ENCODE measurements at places on chromosomes 3 and 15.

DNA sequence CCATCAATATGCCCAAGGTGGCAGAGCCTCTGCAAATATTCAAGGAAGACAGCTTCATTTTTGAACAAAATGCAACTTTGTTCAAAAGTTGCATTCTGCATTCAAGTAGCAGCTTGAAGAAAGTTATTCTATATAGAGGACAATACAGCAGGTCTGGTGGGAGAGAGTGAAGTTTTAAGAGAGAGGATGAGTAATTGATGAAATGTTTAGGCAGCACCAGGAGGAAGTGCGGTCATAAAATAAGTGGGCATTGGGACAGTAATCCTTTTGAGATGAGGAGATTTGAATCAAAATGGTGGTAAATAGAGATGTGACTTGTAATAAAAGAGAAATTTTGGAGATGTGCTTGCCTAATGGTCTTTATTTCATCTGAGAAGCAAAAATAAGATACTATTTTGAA lies 607.3 kb upstream of the ZNF385D start:
- no peaks in the 10 kb centered on the region for H3K27me3 ChIP-seq
- no peaks in the 10 kb centered on the region for H3K4me1 ChIP-seq
- H3K36me3 ChIP-seq: no peaks in the 10 kb centered on the region
- H3K4me3 ChIP-seq: no peak overlapping the region
- H3K27ac ChIP-seq: no peak overlapping the region
- DNase-seq: no peak

DNA sequence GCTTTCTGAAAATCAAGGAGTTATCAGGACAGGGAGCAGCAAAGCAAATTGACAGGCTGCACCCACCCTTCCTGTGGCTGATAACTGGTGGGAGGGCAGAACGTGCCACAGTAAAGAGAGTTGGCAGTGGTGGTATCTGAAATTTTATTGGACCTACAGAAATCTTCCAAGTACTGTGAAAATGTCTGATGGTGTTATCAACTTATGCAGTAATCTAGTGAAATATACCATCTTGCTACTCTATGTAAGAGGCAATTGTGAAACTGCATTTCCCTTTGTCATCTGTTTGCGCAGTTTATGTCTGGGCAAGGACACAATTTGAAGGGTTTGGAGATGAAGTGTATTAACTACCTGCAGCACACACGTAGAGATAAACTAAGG lies 1.5 kb downstream of the PLCL2 start:
- no peak for DNase-seq
- no peaks in the 10 kb centered on the region for H3K36me3 ChIP-seq
- H3K4me1 ChIP-seq: no peaks in the 10 kb centered on the region
- peak overlapping the region; percentile 95 for H3K4me3 ChIP-seq

- H3K27me3 ChIP-seq: no peaks in the 10 kb centered on the region
- peak overlapping the region; percentile 10 for H3K27ac ChIP-seq
- peak; percentile 25 for DNase-seq
- no peak overlapping the region for H3K4me3 ChIP-seq
- no peaks in the 10 kb centered on the region for H3K36me3 ChIP-seq
These were observed 92.6 kb upstream of the ZBTB20 start for GRCh38 chr3:115239717-115240116.

GRCh38 chr15:22952796-22953579 lies 27.2 kb downstream of the CYFIP1 start:
- no peaks in the 10 kb centered on the region for H3K36me3 ChIP-seq
- H3K27me3 ChIP-seq: no peaks in the 10 kb centered on the region
- H3K4me3 ChIP-seq: no peak overlapping the region
- peak overlapping the region; percentile 81 for H3K27ac ChIP-seq

DNA sequence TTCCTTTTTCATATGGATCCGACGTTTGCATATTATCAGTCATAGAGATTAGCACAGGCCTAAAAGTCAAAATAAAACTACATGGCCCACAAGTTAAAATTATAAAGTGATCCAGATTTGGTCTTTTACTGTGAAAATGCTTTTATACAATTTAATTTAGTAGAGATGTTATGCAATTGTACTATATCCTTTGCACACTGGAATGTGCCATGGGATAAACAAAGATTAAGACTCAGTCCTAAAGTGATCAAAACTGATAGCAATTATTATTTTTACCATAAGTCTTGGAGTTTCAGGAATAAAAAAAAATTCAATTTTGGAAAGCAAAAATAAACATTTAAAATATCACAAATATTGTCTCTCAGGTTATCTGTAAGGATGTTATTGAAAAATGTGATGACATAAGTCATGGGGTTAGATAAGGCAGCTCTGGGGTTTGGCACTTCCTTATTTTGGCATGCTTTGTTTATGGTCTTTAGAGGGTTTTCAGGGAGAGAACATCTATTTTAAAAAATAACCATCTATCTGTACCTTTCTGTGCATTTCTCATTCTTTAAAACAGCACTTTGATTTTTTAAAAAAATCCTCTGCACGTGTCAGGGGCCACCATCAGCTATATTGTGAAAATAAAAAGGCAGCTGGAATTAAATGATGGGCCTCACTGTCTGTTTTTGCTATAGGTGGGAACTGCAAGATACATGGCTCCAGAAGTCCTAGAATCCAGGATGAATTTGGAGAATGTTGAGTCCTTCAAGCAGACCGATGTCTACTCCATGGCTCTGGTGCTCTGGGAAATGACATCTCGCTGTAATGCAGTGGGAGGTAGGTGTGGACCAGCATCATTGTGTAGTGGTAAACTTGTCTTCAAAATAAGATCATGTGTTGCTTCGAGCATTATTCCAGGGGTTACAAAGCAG lies 67.3 kb downstream of the TGFBR2 start:
- H3K4me1 ChIP-seq: no peaks in the 10 kb centered on the region
- H3K4me3 ChIP-seq: no peak overlapping the region
- H3K27ac ChIP-seq: peak overlapping the region; percentile 14
- no peak for DNase-seq
- H3K36me3 ChIP-seq: peaks cover 69% of the 10 kb centered on the region

DNA sequence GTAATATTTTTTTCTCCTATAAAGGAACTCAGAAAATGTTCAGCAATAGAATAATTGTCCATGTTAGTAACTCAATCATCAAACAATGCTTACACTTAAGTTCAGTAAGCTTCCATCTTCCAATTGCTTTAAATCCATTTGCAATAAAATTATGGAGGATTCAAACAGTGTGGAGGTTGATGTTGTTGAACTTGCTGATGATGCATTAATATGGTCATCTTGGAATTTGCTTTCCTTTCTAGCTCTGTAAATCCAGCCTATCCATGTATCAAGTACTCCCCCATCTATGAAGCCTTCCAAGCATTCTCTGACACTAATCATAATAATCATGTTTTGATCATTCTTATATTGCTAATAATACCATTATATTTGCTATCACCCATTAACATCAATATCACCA lies 378.4 kb upstream of the CNTN3 start:
- H3K4me1 ChIP-seq: no peaks in the 10 kb centered on the region
- no peaks in the 10 kb centered on the region for H3K27me3 ChIP-seq
- H3K4me3 ChIP-seq: no peak overlapping the region
- no peaks in the 10 kb centered on the region for H3K36me3 ChIP-seq
- no peak overlapping the region for H3K27ac ChIP-seq

DNA sequence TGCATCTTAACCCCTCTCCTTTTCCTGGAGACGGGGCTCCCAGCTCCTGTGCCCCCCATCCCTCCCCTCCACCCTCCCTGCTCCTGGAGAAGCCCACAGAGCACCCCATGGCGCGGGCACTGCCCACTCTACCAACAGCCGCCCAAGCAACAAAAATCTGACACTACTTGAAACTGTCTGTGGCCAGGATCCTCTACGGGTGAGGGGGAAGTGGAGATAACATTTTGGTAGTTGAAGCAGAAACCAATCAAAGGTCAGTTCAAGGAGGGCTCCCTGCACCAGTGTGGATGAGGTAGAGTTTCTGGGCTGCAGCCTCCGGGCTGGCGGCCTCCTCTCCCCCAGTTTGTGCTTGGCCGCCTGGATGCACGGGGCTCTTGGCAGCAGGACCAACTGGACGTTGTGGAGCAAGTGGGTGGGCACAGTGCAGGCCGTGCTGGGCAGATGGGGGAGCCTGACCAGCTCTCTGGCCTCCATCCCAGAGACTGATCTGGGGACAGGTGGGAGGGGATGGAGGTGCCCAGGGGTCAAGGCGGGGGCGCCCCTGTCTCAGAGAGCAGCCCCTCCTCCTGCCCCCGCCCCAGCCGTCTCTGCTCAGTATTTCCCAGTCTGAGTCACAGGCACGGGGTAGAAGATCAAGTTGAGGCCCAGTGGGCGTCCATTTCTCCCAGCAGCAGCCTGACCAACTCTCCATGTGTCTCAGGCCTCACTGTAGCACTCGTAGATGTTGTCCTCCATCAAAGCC lies 12.8 kb downstream of the H1-8 start:
- no peak overlapping the region for H3K27ac ChIP-seq
- H3K27me3 ChIP-seq: no peaks in the 10 kb centered on the region
- peaks cover 21% of the 10 kb centered on the region for H3K4me1 ChIP-seq
- H3K4me3 ChIP-seq: no peak overlapping the region

GRCh38 chr15:61832223-61832622 lies 228.0 kb downstream of the VPS13C start:
- no peak overlapping the region for H3K4me3 ChIP-seq
- DNase-seq: no peak
- H3K36me3 ChIP-seq: no peaks in the 10 kb centered on the region

GRCh38 chr3:23275814-23276213 lies 72.7 kb downstream of the UBE2E2 start:
- no peak for DNase-seq
- H3K27me3 ChIP-seq: no peaks in the 10 kb centered on the region
- no peaks in the 10 kb centered on the region for H3K4me1 ChIP-seq
- no peak overlapping the region for H3K4me3 ChIP-seq
- H3K27ac ChIP-seq: no peak overlapping the region

GRCh38 chr3:140434261-140434905 lies 243.5 kb upstream of the TRIM42 start:
- no peaks in the 10 kb centered on the region for H3K36me3 ChIP-seq
- H3K4me1 ChIP-seq: no peaks in the 10 kb centered on the region
- H3K4me3 ChIP-seq: no peak overlapping the region
- DNase-seq: no peak

- H3K4me3 ChIP-seq: no peak overlapping the region
- no peak for DNase-seq
- H3K27ac ChIP-seq: no peak overlapping the region
- H3K4me1 ChIP-seq: no peaks in the 10 kb centered on the region
These were observed 91.3 kb downstream of the LARS2 start for GRCh38 chr3:45479621-45480035.

DNA sequence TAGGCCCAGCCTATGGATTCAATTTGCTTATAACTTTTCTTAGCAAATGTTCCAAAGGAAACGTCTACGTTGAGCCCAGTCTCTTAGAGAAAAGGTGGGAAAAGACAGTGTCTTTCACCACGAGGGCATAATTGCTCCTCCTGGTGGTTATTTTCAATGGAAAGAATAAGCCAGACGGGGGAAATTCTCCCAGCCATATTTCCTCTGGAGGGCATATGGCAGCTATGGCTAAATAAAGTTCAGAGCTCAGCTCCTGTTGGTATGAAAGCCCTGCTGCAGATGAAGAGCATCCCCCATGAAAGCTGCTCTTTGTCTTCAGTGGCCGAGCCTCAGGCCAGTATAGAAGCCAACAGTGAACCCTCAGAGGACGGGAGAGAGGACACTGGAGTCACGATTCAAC lies 297.9 kb downstream of the RYR3 start:
- no peak for DNase-seq
- no peak overlapping the region for H3K4me3 ChIP-seq
- no peaks in the 10 kb centered on the region for H3K27me3 ChIP-seq
- H3K4me1 ChIP-seq: no peaks in the 10 kb centered on the region
- no peaks in the 10 kb centered on the region for H3K36me3 ChIP-seq
- no peak overlapping the region for H3K27ac ChIP-seq

GRCh38 chr3:59412516-59412915 lies 362.7 kb upstream of the CFAP20DC start:
- no peak overlapping the region for H3K4me3 ChIP-seq
- H3K4me1 ChIP-seq: no peaks in the 10 kb centered on the region
- no peak for DNase-seq

GRCh38 chr15:92520914-92521623 lies 127.4 kb downstream of the ST8SIA2 start:
- no peaks in the 10 kb centered on the region for H3K36me3 ChIP-seq
- no peak overlapping the region for H3K4me3 ChIP-seq
- no peaks in the 10 kb centered on the region for H3K27me3 ChIP-seq
- no peak overlapping the region for H3K27ac ChIP-seq

DNA sequence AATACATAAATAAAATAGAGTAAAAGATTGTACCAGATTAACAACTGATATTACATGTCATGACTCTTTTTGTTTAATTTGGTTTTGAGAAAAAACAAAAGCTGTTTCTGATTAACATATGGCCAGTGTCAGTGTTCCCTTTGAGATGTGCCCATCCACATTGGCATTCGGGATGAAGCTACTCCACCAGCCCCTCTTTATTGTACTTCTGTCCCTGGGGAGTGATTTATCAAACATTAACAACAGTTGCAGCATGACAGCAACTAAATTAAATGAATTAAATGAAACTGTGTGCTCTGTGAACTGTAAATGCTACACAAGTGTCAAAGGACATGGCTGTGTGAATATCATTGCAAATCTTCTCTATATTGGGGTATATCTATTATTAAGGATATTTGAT lies 25.9 kb upstream of the MTMR10 start:
- no peaks in the 10 kb centered on the region for H3K4me1 ChIP-seq
- H3K4me3 ChIP-seq: no peak overlapping the region
- no peak overlapping the region for H3K27ac ChIP-seq
- no peak for DNase-seq

GRCh38 chr3:100893108-100893507 lies 100.1 kb downstream of the ABI3BP start:
- DNase-seq: no peak
- no peak overlapping the region for H3K4me3 ChIP-seq
- H3K36me3 ChIP-seq: no peaks in the 10 kb centered on the region
- no peak overlapping the region for H3K27ac ChIP-seq
- H3K27me3 ChIP-seq: no peaks in the 10 kb centered on the region

DNA sequence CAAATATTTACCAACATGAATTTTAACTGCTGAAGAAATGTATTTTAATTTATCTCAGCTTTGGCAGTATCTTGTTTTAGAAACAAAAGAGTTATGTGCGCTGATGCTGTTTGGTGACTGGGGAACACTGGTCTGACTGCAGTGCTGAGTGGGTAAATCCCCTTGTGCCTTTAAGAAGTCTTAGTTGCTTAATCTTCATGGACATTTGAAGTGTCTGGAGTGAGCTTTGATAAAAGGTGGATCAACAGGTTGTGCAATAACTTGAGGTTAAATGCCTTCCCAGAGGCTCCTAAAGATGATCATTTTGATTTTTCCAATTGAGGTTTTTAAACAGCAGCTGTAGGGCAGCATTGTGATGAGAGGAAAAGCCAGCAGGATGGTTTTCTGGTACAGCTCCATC lies 68.7 kb downstream of the TP63 start:
- H3K27ac ChIP-seq: no peak overlapping the region
- H3K4me3 ChIP-seq: no peak overlapping the region
- H3K4me1 ChIP-seq: no peaks in the 10 kb centered on the region
- no peaks in the 10 kb centered on the region for H3K27me3 ChIP-seq

DNA sequence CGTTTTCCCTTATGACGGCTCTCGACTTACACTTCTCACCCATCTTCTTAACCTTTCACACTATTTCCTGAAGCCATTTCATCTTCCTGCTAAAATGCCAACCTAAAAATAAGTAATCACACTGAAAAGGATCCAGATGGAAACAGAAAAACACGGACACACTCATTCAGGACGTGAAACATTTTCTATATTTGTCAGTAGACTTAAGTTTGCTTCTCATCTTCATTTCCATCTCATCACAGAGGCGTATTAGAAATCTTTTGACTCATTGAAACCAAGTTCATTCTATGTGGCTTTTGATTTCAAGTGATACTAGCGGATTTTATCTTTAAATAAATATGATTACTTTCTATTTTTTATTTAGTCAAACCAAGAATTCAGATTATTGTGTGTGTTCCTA lies 27.4 kb upstream of the DLG1 start:
- no peaks in the 10 kb centered on the region for H3K27me3 ChIP-seq
- no peak overlapping the region for H3K27ac ChIP-seq
- no peak overlapping the region for H3K4me3 ChIP-seq
- DNase-seq: no peak
